Epithelial cell of proximal tubule (primary cell): ENCODE measurements at places on chromosomes 11 and 22.

GRCh38 chr11:99554232-99554903 is 533.6 kb downstream of the CNTN5 start:
- DNase-seq, result no peak

- peak; percentile 45 for DNase-seq
Measured at GRCh38 chr11:8917157-8917825, 6.3 kb downstream of the AKIP1 start.

DNA sequence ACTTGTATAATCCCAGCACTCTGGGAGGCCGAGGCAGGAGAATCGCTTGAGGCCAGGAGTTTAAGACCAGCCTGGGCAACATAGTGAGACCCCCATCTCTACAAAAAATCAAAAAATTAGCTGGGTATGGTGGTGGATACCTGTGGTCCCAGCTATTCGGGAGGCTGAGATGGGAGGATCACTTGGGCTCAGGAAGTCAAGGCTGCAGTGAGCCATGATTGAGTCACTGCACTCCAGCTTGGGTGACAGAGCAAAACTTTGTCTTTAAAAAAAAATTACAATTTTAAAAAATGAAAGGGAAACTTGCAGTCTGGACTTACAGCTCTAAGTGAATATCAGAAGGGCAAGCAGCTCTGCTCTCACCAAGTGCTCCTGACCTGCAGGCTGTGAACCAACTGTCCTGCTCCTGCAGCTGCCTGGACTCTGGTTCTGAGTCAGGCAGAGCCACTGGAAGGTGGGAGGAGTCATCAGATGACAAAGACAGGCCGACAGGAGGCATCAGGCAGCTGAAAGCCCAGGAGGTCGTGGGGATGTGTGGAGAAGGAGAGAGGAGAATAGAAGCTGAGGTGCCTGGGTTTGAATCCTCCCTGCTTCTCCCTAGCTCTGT is 9.6 kb downstream of the SMTNL1 start:
- DNase-seq, result no peak

GRCh38 chr11:111406589-111406988 is 27.5 kb upstream of the POU2AF1 start:
- DNase-seq, result no peak

- no peak for DNase-seq
Measured at GRCh38 chr11:36051235-36052144, 107.6 kb downstream of the LDLRAD3 start.

- no peak for DNase-seq
Measured at GRCh38 chr11:122097419-122098001, 18.5 kb downstream of the BLID start.

DNA sequence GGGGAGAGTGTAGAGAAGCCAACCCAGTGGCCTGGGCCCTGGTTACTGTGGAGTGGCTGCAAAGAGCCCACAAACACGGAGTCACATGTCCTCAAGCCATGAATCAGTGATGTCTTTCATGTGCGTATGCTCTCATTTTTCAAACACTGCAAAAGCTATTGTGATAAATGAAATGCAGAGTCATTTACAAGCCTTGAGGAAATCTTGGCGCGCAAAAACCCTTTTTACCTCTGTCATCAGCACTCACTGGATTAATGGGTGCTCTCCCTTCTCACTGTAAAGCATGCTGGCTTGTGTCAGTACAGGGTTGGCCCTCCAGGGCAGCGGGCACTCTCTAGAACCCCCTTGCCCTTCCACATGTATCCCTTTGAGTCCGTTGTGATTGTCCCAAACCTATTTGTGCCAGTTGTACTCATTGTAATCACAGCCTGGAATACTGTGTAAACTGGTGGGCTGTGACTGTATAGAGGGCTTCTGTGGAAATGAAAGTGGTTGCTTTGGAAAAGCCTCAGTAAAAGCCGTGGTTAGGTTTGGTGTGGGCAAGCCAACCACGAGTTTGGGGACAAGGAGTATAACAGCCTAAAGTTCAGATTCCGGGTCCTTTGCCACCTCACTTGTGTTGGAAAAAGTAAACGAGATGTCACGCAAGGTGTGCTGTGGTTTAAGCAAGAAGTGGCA is 10.4 kb downstream of the GNAZ start:
- DNase-seq, result no peak

DNA sequence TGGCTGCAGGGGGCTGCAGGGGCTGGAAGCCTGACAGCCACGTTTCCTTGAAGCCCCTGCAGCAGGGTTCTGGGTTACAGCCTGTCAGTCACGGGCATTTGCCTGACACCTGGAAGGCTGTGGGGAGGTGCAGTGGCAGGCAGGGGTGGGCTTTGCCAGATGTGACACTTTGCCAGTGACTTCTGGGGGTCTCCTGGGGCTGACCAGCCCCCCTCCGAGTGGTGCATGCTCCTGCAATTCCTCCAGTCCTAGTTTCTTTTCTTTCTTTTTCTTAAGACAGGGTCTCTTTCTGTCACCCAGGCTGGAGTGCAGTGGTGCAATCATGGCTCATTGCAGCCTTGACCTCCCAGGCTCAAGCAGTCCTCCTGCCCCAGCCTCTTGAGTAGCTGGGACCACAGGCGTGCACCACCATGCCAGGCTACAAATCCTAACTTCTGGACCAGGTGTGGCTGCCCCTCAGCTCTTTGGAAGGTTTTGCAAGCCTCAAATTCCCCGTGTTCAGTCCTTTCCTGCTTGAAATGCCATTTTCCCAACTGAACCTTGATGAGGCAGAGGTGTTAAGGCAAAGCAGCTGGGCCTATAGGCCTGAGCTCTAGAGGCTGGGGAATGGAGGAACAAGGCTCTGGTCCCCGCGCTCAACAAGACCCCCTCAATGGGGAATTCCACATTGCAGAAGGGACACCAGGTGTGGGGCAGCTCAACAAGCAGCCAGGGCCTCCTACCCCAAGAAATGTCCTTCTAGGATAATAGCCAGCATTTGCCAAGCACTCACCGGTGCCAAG is 20.2 kb upstream of the CHKA start:
- no peak for DNase-seq

GRCh38 chr22:31604137-31604705 is 57.8 kb downstream of the PISD start:
- no peak for DNase-seq

DNA sequence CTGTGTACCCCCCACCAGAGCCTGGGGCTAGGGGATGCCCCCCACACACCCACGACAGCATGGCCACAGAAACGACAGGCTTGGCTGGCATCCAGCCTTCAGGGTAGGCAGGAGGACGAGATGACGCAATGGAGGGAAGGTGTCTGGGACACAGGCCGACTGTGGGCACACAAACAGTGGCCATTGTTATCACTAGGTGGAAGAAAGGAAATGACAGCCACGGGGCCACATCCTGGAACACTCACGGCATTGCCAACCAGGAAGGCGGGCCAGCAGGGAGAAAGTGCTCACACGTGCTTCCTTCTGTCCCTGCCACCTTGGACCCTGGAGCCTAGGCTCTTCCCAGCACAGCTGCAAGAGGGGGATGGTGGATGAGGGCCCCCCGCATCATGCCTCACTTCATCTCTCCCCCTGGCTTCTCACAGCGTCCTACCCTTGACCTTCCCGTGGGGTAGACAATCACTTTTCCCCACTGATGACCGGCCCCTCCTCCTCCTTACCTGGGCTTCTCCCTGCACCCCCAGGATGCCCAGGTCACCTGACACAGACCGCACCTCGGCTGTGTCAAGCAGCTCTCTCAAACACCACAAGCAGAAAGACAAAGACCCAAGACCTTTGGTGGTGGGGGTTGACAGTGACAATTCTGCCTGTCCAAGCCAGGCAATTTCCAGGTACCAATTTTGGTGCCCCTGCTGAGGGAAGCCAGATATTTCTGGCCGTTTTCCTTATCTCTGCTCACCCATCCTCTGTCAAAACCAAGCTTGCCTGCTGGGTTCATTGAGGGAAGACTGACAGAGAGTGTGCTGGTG is 8.6 kb downstream of the PLA2G6 start:
- DNase-seq, result no peak

GRCh38 chr11:14288189-14288935 is 70.6 kb downstream of the RRAS2 start:
- DNase-seq, result peak; percentile 61

GRCh38 chr11:62242021-62242420 is at the start of gene SCGB1D2:
SCGB1D2 (plus strand) TSS chr11:62242239; CDS start chr11:62242308, 69 bp downstream.
- peak; percentile 55 for DNase-seq

- DNase-seq, result no peak
Measured at GRCh38 chr11:46149342-46149741, 28.1 kb upstream of the PHF21A start.

GRCh38 chr22:50488886-50489285 is 2.2 kb downstream of the MIOX start:
- DNase-seq, result no peak

GRCh38 chr22:22882033-22882717 is 5.4 kb upstream of the IGLL5 start:
- DNase-seq, result no peak

- no peak for DNase-seq
Measured at GRCh38 chr11:72681226-72682153, 7.3 kb upstream of the PDE2A start.

DNA sequence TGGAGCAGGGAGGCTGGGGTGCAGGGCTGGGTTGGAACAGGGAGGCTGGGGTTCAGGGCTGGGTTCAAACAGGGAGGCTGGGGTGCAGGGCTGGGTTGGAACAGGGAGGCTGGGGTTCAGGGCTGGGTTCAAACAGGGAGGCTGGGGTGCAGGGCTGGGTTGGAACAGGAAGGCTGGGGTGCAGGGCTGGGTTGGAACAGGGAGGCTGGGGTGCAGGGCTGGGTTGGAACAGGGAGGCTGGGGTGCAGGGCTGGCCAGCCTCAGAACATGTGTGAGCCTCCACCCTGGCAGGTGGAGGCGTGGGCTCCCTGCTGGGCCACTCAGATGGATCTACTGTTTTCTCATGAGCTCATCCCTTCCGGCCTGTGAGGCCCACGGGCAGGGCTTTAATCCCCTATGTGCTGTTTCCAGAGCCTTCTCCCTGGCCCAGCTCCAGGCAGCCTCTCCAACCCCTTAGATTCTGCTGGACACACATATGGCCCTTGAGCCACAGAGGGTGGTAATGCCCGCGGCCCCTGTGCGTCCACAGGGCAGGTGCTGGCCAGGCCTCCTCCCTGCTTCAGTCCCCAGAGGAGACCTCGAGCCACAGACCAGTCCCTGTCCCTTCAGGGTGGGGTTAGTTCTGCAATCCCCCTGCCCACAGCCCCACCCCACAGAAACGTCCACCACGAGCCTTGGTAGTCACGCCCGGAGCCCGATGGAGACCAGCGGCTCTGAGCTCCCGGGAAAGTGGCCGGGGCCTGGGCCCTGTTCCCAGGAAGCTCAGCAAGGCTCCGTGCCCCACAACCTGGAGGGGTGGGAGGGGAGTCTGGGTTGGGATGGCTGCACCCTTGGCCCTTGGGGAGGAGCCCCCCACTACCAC is 197.9 kb downstream of the BRD1 start:
- no peak for DNase-seq
